RCC 7860 (cell line): ENCODE measurements at places on chromosomes 13 and 19.

DNA sequence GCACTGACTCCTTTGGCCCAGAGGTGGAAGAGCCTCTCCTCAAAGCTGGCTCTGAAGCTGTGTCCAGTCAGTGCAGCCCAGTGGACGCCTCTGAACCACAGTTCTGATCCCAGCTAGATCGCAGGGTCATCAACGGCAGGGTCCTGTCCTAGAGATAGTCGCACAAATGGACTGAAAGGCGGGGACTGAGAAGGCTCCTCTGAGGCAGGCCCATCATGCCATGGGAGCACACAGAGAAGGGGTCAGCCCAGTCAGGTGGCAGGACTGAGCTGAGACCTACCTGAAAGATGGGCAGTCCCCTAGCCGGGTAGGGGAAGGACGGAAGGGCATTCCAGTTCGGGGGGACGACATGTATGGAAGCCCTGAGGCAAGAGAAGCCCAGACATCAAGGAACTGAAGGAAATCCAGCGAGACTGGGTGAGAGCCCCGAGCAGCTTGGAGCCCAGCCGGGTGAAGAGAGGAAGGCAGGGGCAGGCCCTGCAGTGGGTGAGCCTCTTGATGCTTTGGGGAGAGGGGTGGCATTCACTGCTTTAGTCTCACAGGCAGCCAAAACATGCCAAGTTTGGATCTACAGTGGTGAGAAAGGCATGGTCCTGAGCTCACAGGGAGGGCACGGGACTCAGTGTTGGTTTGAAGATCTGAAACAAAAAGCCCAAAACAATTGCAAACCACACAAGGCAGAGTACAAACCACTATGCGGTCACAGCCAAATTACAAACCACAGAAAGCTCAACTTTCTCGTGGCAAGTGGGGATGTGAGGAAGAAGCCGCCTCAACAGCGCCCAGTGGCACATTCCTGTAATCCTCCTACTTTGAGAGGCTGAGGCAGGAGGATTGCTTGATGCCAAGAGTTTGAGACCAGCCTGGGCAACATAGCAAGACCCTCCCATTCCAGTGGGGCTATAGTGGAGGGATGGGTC lies 10.0 kb downstream of the CALM3 start:
- DNase-seq: no peak

DNA sequence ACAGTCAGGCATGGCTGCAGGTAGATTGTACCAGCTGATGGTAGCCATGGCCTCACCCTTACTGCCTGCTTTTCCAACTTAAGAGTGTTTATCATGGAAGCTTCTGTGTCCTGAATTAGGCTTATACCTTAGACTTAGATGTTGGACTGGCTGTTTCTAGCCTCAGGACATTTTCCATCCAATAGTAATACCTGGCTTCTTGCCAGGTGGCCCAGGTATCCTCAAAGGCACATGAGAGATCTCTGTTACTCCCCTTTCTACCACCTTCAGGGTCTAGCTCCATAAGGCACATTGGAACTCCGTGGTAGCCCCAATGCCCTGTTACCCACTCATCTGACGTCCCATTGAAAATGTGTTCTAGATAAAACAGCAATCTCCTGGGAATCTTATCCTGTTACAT lies 407.5 kb downstream of the SPRY2 start:
- no peak for DNase-seq

DNA sequence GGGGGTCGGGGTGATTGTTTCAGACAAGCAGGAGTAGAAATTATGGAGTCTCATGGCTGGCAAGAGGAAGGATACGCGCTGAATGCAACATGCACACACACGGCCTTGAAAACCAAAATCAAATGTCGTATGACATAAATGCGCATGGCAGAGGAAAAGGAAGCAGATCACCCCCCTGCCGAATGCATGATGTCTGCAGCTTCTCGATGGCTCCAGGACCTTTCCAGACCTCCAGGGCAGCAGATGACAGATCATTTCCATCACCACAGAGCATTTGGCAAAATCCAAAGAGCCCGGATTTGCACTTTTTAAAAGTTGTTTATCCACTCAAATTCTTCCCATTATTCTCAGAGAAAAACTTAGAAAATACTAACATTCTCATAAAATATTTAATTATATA lies 211.7 kb downstream of the NHLRC3 start:
- DNase-seq: no peak

DNA sequence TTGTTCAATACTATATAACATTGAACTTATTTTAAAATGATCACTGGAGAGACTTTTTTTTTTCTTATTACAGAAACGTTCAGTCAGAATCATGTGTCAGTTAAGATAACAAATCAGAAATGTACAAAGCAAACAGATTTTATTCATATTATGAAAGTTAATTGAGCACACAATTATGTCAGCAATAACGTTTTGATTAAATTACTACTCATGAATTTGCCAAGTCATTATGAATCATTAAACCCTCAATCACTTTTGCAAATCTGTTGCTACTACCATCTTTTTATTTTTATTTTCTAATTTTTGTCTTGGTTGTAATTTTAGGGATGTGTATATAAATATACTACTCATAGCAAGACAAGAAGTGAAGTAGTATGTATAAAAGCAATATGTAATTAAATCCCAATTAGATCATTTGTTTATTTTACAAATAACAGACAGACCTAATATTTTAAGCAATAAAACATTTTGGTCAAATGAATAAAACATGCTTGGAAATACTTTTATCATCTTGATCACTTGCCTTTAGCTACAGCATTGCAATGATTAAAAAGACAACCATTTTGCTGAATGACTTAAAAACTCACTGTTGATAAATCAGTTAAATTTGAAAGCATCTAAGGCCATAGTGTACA lies 893.4 kb upstream of the MIR17HG start:
- DNase-seq: no peak

DNA sequence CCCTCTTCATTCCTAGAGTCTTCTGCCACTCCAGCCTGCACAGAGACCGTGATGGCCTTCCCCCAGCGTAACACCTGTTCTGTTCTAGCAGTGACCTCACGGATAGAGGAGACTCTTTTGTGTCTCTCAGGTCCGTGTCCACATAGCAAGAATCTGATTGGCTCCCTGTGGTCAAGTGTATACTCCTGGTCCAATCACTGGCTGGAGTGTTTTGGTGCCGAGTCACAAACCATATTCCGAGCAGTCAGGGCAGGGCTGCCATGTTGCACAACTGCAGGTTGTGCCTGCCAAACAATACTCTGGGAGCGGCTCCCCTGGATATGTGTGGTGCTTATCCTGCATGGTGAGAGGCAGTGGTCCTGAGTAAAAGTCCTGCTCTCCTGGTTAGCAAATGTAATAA lies 402.4 kb downstream of the KCNRG start:
- DNase-seq: no peak

DNA sequence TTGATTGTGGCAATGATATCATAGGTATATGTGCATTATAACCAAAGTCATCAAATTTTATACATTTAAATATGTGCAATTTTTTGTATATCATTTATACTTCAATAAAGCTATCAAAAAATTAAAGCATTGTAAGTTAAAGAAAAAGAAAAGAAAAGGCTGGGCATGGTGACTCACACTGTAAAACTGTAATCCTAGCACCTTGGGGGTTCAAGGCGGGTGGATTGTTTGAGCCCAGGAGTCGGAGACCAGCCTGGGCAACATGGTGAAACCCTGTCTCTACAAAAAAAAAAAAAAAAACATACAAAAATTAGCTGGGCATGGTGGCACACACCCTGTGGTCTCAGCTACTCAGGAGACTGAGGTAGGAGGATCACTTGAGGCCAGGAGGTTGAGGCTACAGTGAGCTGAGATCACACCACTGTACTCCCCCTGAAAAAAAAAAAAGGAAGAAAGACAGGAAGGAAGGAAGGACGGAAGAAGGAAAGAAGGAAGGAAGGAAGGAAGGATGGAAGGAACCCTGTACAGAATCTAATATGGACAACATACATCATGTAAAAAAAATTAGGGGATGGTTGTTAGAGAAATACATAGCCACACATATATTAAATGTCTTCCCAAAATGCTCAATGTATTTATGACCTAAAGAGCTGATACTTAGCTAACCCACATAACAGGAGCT lies 21.7 kb upstream of the SLC25A30 start:
- no peak for DNase-seq

DNA sequence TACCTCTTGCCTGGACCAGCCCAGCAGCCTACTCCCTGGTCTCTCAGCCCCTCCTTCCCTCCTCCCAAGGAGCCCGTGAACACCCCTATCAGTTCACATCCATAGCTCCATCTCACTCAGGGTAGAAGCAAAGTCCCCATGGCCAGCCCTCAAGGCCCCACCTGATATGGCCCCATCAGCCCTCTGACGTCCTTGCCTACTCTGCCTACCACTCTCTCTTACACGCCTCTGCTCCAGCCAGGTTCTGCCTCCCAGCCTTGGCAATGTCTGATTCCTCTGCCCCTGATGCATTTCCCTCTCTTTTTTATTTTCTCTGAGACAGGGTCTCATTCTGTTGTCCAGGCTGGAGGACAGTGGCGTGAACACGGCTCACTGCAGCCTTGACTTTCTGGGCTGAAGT lies 7.9 kb upstream of the SERTAD3 start:
- DNase-seq: no peak

- no peak for DNase-seq
Observed at GRCh38 chr13:76836311-76836710, 49.9 kb downstream of the KCTD12 start.

DNA sequence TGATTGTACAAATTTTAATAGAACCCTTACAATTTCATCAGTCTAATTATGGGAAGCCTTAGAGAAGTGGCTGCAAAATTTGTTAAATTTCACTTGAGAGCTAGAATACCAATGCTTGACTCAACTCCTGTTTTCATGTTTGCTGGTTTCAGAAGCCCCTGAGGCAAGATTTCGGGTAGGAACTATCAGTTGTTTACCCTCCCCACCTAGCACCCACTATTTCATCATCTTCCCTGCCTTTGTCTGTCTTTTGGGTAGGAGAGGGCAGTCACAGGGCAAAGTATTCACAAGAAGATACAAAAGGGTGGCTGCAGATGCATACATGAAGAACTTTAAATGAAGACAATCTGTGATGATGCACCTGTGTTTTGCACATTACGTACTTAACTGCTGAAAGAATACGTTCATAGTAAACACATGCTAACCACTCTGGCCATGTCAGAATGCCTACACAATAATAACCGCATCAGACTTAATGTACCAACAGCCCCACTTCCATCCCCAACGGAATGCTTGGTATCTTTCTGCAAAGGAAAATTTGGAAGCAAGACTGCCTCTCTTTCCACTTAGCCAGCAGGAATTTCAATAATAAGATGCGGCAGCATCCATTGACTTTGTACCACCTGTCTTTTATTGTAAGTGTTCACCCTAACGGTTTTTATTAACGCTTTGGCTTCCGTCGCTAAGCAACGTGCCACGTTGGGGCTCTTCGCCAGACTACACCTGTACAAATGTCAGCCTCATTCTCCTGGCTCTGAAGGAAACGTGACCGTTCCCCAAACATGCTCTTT lies 30.4 kb downstream of the TPT1 start:
- DNase-seq: no peak

DNA sequence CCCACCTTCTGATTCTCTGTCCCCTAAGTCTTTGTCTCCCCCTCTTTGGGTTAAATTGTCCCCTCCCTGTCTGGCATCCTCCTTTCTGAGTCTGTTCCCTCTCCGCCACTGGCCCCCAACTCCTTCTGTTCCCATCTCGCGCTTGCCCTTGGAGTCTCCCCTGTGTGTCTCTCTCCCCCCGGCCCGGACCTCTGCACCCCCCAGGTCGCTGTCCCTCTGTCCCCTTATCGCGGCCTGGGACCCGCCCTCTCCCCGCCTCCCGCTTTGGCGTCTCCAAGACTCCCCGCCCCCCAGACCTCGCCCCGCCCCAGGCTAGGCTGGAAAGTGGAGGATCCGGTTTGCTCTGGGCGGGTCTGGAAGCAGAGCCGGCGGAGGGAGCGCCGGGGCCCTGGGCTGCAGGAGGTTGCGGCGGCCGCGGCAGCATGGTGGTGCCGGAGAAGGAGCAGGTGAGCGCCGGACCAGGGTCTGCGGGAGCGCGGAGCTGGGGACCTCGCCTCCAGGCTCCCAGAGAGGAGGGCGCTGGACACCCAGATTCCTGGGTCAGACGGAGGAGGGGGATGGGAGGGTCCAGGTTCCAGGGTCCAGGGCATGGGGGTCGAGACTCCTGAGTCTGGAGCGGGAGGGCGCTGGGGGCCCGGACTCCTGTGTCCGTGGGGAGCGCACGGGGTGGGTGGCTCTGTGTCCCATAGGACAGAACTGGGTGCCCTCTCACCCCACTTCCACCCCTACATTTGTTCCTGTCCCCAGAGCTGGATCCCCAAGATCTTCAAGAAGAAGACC lies at the start of gene TRPM4:
Gene TRPM4, plus strand, starts transcription at position 348 of the 780 bp plus-strand sequence. Its CDS starts 75 bp downstream, at position 423.
- DNase-seq: peak; percentile 34

DNA sequence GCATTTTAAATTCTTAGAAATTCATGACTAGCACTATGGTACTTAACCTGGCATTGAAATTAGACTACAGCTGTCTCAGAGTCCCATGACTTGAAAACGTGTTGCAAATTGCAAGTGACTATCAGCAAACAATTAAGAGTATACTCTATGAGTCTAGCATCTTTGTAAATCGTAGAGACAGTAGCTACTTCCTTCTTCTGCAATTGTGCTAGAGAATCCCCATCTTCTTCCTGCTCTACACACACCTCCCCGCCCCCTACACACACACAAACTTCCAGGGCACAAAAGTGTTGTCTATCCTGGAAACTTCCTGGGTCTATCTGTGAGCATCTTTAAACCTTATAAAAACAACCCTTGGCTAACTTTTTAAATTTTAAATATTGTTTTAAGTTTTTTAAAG lies 35.2 kb upstream of the MIR17HG start:
- DNase-seq: no peak

- DNase-seq: no peak
Observed at GRCh38 chr19:55391702-55392615, 6.2 kb downstream of the RPL28 start.

- DNase-seq: no peak
Observed at GRCh38 chr13:35514801-35515502, 38.5 kb upstream of the MAB21L1 start.

DNA sequence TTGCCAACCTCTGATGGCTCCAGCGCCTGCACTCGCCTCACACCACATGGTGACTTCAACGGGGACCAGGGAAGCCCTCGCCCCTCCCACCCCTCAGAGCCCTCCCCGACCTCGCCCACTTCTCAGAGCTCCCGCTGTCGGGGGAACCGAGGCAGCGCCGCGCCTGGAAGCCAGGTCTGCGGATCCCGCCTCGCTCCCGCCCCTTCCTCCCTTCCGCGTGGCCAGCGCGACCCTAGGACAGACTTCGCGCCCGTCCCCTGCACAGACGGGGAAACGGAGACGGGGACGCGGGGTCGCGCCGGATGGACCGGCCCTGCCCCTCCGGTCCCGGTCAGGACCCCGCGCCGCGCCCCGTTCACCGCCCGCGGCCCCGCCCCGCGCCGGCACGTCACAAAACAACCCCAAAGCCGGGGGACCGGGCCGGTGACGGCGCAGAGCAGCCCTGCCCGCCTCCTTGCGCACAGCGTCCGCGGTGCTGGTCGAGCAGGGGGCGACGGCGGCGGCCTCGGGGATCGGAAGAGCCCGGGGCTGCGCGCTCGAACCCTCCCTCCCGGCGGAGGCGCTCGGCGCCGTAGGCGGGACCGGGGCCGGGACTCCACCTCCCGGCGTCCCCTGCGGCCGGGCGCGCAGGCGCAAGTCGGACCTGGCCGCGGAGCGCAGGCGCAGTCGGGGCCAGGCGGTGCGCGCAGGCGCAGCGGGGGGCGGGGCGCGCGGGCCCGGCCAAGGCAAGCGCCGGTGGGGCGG lies 379 bp upstream of the CDC34 start:
- DNase-seq: peak; percentile 58
